ENCODE measurements at places on chromosomes 1 and 21. TPM values are rescaled to one million over a fixed set of nuclear protein-coding genes. Genes with fewer than 3 reads are reported as not detected.
A peak's percentile ranks its signal among the peaks of the same experiment; 100 is the strongest.

The RAVER2 gene
- 1.4 TPM for total RNA-seq

The NPHS2 gene
- total RNA-seq = not detected

The FCRL1 gene
- 0.50 TPM for total RNA-seq

The TNFRSF14 gene
- total RNA-seq = 14.8 TPM

The KCNJ9 gene
- not detected for total RNA-seq

The TAS1R1 gene
- total RNA-seq = not detected

The OR2T29 gene
- not detected for total RNA-seq

The NEXN gene
- total RNA-seq = 0.51 TPM

The IGSF5 gene
- total RNA-seq = 0.08 TPM

The GUCA2A gene
- total RNA-seq = not detected

The FCRL4 gene
- not detected for total RNA-seq

The CAMK2N1 gene
- 13.0 TPM for total RNA-seq

The OR2T2 gene
- not detected for total RNA-seq

The CDCA8 gene
- 0.25 TPM for total RNA-seq

The VWA5B1 gene
- total RNA-seq = not detected

The IFNLR1 gene
- 2.2 TPM for total RNA-seq

The FMO5 gene
- 152 TPM for total RNA-seq

The ERO1B gene
- total RNA-seq = 5.5 TPM

The PUSL1 gene
- 11.2 TPM for total RNA-seq

The BARHL2 gene
- total RNA-seq = not detected

The NUP210L gene
- not detected for total RNA-seq

The CLDN14 gene
- 19.4 TPM for total RNA-seq

The CELSR2 gene
- 1.6 TPM for total RNA-seq

The SIPA1L2 gene
- total RNA-seq = 1.9 TPM

The KRTAP21-2 gene
- not detected for total RNA-seq

DNA sequence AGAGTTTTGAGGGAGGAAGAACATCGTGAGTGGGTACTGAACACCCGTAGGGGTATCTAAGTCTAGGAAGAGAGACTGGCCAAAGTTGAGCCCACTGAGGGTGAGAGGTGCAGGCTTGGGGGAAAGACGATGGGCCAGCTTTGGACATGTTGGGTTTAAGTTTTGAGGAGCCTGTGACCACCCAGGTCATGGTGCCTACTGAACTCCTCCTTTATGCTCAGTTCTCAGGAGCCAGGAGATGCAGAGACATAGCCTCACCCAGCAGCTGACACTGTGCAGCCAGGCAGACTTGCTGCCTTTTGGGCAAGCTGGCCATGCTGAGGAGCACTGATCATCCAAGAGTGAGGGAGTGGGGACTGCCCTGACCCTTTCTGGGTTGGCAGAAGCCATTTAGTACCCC lies 72.3 kb downstream of the TNR start:
- no peak for DNase-seq

GRCh38 chr1:10696977-10697376 lies 99.5 kb downstream of the CASZ1 start:
- no peak for DNase-seq

- no peak for DNase-seq
These were observed 23.9 kb downstream of the CD2 start for GRCh38 chr1:116777831-116778830.

DNA sequence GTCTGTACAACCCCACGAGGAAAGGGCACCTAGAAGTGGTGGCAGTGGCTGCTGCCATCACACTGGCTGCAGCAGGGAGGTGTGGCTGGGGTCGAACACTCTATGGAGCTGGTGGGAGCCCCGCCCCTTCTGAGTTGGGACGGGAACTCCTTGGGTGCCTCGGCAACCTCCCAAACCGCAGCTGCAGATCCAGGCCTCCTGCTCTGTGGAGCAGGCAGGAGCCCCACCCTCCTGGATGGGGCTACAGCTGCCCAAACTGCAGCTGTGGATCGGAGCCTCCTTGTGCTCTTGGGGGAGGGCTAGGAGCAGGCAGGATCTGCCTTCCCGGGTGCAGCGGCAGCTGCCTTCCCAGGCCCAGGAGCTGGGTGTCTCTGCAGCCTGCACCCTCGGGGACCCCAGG lies 38.9 kb upstream of the TARDBP start:
- no peak for DNase-seq

DNA sequence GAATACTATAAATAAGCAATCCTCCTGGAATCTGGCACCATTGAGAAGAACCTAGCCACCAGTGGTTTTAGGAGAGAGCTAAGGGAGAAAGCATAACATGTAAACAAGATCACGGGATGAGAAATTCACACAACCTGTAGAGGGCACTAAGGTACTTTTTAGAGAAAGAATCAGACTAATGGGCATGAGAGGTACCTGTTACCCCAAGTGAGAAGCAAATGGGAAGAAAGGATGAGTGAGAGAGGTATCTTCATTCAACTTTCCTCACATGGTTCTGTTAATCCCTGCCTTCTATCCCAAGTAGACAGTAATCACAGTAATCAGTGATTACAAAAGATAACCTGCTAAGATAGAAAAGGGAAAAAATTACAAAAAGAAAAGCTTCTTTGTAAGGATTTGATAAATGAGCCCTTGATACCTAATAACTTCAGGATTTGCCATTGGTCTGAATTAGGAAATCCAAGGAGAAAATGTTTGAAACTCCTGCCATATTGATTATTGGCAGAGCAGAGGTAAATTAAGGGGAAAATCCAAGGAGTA lies 251.1 kb upstream of the ADGRL2 start:
- DNase-seq = no peak

GRCh38 chr21:41220208-41220733 lies 52.3 kb downstream of the BACE2 start:
- no peak for DNase-seq

DNA sequence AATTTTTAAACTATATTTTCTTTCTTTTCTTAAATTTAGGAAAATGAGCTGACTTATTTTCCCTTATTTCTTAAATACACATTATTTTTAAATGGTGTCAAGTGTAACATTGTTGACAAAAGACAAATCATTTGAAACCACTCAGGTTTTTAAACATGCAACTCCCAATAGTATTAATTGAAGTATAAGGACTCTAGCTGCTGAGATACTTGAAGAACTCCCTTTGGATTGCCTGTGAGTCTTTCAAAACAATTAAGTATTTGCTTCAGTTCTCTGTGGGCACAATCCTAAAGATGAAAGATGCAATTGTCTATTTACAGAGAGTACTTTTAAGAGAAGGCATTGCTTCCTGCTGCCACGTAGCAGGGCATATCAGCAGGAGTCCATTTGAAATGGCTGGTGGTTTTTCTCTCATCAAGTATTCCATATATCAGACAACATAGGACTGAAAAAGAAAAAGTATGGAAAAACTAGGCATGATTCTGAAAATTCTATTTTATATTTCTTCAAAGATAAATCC lies 373.4 kb downstream of the NEGR1 start:
- no peak for DNase-seq

DNA sequence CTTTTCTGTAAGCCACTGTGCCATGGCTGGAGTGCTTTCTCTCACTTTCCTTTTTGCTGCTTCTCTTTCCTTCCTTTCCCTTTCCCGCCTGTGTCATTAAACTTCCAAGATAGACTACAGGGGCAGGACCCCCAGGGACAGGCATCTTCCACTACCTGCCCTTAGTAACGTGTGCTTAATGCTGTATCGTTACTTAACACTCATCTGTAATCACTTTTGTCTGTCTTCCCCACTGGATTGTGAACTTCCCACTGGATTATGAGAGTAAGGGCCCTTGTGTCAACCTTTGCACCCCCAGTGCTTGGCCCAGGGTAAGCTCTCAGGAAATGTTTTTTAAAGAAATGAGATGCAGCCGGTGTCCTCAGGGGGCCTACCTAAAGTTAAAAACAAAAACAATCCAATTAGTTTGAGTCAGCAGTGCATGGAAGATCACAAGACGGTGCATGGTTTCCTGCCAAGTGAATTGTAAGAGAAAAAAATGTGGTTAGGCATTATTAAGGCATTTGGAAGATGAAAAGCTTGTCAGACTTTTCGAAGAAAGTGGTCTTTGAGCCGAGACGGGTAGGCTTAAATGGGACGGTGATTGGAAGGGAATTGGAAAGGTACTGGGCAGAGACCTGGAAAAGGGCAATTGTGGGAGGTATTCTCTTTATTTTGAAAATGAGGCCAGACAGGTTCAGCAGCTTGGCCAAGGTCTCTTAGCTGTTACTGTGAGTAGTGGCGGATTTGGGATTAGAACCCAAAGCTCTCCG lies 958 bp downstream of the LYPLAL1 start:
- peak; percentile 33 for DNase-seq

GRCh38 chr21:26788790-26789189 lies 56.4 kb downstream of the ADAMTS1 start:
- DNase-seq = no peak

DNA sequence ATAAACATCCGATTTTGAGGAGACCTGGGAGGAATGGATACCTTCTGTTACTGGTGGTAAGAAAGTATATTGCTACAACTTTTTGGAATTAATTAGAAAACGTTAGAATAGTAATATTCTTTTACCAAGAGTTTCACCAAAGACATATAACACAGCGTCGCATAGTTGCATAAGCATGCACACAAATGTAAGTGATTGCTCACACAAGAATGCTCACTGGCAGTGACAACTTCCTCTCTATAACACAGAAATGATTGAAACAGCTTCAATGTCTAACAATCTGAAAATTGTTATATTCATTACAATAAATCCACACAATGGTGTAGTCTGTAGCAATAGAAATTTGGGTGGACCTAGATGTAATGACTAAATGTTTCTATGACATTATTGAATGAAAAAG lies 998.6 kb downstream of the TTLL7 start:
- DNase-seq = no peak

DNA sequence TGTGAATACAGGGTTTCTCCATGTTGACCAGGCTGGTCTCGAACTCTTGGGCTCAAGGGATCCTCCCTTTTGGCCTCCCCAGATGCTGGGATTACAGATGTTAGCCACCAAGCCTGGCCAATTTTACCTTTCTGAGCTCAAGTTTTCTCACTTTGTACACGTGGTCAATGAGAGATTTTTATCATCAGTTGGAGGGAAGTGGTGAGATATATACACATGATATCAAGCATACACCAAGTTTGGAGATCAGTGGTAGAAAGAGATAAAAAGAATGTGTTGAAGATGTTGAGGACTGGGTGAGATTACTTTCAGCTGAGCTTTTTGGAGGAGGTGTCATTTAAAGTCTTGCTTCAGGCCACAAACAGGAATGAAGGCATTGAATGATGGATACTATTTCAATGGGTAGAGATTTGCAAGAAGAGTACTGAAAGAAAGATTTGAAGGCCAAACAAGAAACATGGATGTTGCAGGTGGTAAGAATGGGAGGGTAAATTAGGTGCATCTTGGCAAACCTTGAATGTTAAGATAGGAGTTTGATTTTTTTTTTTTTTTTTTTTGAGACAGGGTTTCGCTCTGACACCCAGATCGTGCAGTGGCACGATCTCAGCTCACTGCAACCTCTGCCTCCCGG lies 3.0 kb upstream of the SESN2 start:
- no peak for DNase-seq

DNA sequence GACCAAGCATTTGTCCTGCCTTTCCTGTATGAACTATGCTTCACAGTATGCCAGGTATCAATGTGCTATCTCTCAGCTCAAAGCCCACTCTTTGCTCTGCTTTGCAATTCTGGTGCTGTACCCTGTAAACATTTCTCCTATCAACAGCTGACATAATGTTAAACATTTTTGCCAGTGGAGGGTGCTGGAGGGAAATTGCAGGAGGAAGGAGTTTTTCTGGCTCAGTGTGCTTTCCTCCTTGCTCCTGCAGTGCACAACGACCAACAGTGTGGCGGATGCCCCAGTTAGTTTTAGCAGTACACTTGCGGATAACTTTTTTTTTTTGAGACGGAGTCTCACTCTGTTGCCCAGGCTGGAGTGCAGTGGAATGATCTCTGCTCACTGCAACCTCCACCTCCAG lies 67.1 kb upstream of the PTGFRN start:
- no peak for DNase-seq

DNA sequence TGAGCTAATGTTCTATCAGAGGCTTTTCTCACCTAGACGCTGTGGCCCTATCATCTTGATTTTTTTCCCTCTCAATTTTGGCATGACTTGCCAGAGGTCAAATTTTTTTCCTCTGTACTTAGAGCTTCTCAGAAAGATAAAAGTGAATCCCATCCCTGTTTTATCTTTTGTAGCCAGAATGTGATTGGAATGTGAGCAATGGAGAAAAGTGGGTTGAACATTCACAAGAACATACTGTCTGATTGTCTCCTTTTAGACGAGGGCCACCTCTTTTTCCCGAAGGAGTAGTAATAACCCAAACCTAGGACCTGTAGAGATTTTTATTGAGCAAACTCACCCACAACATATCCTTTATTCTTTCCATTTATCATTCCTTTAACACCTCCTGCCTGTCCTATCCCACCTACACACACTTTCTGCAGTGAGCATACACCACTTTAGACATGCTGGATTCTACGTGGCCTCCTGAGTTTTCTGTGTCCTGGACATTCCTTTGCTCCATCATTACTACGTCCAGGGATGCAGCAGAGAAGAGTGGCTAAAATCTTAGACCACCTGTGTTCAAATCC lies 15.9 kb downstream of the S100A10 start:
- no peak for DNase-seq

- no peak for DNase-seq
These were observed 58.3 kb downstream of the AKT3 start for GRCh38 chr1:243791586-243792267.

GRCh38 chr1:99218572-99218971 lies 45.7 kb upstream of the PLPPR4 start:
- no peak for DNase-seq

GRCh38 chr1:49356594-49356993 lies 579.9 kb upstream of the BEND5 start:
- no peak for DNase-seq

- DNase-seq = no peak
These were observed 5.1 kb downstream of the UBE2Q1 start for GRCh38 chr1:154553056-154554030.

GRCh38 chr1:111110197-111110899 lies 29.5 kb downstream of the DRAM2 start:
- DNase-seq = no peak

- DNase-seq = no peak
These were observed 56.7 kb downstream of the LACTBL1 start for GRCh38 chr1:22915816-22916470.

GRCh38 chr1:2052756-2053155 lies 2.5 kb downstream of the PRKCZ start:
- no peak for DNase-seq

DNA sequence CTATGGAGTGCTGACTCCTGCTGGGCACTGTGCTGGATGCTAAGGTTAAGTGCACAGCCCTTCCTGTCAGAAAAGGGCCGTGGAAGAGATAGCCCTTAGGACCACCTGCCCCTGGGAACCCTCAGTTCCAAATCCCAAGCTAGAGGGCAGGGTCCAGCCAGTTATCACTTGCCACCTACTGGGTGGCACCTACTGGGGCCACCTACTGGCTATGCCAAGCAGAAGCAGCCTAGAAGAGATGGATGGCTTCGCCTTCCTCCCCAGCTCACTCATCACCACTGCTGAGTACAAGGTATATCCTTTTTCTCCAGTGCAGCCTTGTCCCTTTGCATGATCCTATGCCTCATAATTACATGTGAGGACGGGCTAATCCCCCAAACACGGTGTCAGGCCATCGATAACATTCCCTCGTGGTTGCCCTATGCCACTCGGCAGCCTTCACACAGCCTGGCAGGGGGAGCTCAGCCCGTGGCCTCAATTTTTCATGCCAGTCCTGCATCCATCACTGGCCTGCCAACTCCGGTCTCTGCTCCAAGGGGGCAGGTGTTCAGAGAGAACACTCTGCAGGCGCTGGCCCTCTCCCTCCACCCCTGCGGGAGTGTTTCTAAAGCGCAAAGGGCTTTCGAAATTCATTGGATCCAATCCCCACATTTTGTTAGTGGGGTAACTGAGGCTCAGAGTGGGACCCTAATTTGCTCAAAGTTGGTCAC lies 49.0 kb downstream of the SYT2 start:
- DNase-seq = no peak

GRCh38 chr1:81999364-81999763 lies 198.6 kb downstream of the ADGRL2 start:
- no peak for DNase-seq

All from liver (tissue), 10 donors.